ENCODE measurements at places on chromosomes 12 and 14.

DNA sequence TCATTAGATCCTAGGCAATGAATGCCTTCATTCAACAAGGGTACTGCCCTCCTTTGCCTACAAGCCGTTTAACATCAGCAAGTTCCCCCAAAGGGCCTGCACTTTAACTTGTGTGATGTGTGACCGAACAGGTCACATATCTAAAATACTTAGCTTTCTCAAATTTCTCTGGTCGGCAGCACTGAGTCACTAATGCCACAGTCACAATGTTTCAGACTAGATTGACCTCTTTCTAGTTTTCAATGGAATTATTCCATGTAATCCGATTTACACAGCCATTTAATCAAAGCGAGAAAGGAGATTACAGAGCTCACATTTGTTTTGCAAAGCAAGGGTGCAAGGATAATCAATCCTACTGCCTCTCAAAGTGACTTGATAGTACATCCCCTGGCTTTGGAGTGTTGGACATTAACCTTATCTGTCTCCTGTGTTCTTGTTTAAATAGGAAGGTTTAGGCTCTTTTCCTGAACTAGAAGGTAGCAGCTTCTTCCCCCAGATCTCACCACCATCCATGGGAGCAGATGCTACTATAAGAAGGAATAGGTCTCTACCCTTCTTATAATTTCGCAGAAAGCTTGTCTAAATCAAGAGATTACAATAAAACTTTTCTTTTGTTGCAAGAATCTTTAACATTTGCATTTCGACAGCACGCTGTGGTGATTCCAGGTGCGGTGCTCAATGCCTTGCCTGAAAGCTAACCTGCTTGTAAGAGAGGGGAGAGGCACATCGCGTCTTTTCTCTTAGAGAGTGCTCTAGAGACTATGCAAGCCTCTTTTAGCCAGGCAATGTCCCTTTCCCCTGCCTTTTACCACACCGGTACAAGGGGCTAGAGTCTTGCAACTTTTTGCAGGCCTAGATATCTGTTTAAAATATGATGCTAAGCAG lies 1.8 kb downstream of the KITLG start:
- DNase-seq = peak; percentile 43

- no peak for DNase-seq
Observed at GRCh38 chr12:116093915-116094314, 183.6 kb downstream of the MED13L start.

GRCh38 chr14:89956661-89957009 lies 908 bp downstream of the TDP1 start:
- DNase-seq = no peak

- no peak for DNase-seq
Observed at GRCh38 chr12:68250454-68250853, 3.0 kb downstream of the IL22 start.

DNA sequence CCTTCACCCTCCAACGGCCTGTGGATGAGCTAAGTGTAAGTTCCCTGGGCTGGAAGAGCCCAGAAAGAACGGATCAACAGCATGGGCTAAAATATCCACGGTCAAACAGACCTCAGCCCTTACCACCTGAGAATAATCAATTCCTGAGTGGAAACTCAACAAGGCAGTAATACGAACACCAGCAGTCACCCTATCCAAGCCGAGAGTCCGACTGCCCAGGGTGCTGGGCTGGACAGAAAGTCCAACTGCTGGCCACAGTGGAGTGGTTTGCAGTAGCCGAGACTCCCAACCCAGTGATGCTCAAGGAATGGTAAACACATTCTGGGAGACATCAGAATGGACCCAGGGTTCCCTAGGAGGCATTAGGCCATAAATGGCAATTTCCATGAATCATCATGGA lies 36.8 kb downstream of the ANO2 start:
- no peak for DNase-seq

- DNase-seq = no peak
Observed at GRCh38 chr14:104795781-104796686, 486 bp upstream of the AKT1 start.

- DNase-seq = no peak
Observed at GRCh38 chr14:35766036-35766699, 42.9 kb downstream of the RALGAPA1 start.

- DNase-seq = no peak
Observed at GRCh38 chr12:90027889-90028634, 319.4 kb upstream of the ATP2B1 start.

- no peak for DNase-seq
Observed at GRCh38 chr14:50001151-50001998, 108.5 kb downstream of the ARF6 start.

GRCh38 chr14:90539996-90540395 lies 143.2 kb downstream of the CALM1 start:
- no peak for DNase-seq

DNA sequence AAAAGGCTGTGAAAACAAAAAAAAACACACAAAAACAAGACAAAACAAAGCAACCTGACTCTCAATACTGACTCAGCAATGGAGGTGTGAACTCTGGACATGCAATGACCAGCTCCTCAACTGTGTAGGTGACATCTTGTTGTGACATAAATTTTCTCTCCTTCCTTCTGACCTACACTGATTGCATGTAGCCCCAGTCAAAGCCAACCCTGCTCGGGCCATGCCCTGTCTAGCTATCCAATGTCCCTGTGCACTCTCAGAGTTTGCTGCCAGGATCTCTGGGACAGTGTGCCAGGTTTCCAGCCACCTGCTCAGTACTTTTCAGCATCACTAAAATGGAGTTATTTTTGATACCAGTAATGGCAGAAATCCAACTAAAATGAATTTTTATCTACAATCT lies 18.9 kb upstream of the CRACR2A start:
- no peak for DNase-seq

DNA sequence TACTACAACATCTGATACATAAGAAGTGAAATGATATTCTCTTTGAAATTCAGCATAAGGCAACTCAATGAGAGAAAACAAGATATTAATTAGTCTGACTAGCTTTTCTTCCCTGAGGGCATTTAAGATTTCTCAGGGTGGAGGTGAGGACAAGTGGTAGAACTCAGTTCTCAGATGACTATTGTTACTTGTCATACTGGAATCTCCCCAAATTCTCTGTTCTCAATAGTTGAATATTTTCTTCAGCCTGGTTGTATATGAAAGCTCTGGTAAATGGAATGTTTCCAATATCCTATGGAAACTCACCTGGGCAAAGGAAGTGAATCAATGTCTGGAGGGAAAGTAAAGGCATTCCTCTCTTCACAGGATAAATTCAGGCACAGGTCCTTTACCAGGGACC lies 18.2 kb upstream of the ITGA5 start:
- no peak for DNase-seq

DNA sequence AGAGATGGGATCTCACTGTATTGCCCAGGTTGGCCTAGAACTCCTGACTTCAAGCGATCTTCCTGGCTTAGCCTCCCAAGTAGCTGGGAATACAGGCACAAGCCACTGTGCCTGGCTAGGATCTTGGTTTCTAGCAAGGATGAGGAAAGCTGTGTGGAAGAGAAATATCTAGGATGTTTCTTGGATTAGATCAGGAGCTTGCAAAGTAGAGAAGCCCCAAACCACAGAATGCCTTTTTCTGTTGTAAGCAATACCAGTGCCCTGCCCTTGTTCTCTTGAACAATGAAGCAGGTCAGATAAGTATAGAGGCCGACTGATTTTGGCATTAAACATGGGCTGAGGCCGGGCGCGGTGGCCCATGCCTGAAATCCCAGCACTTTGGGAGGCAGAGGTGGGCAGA lies 44.3 kb upstream of the STRN3 start:
- DNase-seq = no peak

- no peak for DNase-seq
Observed at GRCh38 chr12:110256780-110257431, 24.1 kb upstream of the ATP2A2 start.

DNA sequence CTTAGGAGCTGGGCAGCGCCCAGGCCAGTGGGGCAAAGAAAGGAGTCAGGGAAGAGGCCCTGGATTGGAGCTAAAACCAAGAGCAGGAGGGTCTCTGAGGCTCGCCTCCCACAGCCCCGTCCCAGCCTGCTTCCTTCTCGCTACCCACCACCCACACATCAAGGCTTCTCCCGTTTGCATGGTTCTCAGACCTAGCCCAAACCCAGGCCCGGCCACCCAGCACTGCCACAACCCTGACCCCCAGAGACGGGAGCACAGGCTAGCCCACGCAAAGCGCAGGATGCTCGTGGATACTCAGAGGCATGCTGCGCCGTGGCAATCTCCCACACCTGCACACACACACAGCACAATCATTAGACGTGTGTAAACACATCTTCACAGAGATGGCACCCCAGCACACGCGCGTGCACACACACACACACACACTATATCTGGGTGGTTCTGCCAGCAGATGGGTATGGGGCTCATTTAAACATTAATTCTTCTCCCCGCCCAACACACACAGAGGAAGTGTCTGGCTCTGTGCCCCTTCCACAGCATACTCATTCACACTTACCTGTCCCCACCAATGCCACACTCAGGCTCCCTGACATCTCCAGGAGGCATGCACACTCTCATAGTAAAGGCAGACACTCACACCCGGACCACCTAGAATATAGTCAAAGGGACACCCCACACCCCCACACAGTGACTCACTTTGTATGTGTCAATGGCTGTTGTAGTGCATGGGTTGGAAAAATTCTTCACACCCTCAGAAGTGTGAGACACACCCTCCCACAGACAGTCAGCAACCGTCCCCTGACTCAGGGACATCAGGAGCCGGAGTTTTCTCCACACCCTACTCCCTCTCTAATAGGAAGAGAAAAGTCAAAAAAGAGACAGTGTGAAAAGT lies 1.1 kb downstream of the CARMIL3 start:
- no peak for DNase-seq

DNA sequence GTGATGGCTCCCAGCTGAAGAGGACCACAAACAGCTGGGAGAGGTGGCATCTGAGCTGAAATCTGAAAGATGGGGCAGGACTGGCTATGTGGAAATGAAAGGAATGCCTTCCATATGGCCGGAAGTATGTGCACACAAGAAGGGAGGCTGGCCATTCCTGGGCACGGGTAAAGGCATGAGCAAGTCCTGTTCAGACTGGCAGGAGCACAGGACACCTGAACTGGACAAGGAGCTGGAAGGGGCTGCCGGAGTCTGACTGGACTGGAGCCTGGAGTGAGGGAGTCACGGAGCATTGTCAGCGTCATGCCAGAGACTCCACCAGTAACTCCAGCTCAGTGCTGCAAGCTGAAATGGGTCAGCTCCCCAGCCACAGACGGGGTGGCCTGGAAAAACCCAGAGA lies 11.9 kb upstream of the TC2N start:
- DNase-seq = no peak

DNA sequence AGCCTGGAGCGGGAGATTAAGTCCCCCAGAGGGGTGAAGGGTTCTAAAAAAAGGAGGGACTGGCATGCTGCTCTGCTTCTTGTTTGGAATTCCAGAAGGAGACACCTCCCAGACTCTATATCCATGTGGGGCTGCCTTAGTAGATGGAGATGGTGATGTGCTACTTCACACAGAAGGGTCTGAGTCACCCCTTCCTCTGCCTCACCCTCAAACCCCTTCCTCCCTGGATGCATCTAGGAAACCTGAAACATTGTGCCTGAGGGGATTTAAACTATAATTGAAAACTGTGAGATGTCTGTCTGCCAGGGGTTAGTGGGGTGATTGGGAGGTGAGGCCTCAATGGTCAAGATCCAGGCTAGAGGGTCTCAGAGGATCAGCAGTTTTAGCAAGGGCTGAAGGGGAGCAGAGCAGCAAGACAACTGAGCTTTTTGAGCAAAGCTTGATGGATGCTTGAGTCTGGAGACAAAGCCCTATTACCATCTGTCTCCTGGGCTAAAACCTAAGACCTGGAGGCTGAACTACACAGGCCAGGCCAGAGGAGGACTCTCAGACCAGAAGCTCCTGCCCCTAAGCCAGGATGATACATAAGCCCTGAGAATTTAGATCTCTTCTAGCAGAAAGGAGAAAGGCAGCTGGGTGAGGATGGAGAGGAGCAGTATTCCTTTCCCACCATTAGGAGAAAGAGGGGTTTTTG lies 314.7 kb upstream of the ATP2B1 start:
- no peak for DNase-seq

GRCh38 chr12:65834146-65834935 lies 10.1 kb downstream of the HMGA2 start:
- DNase-seq = no peak

DNA sequence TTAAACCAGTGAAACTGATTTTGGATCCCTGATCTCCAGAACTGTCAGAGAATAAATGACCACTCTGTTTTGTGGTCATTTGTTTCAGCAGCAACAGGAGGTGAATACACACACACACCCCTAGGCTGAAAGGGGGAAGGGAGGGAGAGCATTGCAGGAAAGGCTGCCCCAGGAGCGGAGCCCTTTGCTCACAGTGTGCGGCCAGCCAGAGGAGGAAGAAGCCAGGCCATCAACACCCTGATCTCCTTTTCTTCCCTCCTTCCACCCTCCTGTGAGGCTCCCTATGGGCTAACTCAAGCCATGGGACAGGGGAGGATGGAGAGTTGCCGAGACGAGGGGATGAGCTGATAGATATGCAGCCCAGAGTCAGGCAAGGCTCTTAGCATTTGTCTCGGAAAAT lies 211.9 kb downstream of the TBX5 start:
- DNase-seq = no peak

GRCh38 chr12:57585156-57585555 lies 5.8 kb upstream of the PIP4K2C start:
- no peak for DNase-seq

DNA sequence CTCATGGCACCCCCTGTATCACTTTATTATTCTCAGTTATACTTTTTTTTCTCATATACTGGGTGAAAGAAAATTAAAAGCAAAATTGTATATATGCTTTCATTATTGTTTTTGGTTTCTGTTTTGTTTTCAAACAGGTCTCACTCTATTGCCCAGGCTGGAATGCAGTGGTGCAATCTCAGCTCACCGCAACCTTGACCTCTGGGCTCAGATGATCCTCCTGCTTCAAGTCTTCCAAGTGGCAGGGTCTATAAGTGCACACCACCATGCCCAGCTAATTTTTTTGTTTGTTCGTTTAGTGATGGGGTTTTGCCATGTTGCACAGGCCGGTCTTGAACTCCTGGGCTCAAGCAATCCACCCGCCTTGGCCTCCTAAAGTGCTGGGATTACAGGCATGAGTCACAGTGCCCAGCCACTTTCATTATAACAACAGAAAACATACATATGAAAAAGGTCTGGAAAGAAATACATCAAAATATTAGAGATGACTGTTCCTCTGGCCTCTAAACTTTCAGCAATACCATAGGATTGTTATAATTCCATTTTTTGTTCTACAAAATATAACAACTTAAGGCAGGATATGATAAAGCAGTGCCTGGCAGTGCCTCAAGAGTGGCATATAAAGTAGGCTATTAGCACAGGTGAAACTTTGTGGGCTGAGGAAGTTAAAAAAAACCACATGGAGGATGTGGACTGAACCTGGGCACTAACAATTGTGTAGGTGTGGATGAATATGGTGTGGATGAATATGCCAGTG lies 5.8 kb upstream of the NTN4 start:
- DNase-seq = no peak

- no peak for DNase-seq
Observed at GRCh38 chr14:94313991-94314655, 9.0 kb downstream of the SERPINA6 start.

GRCh38 chr14:90943367-90943766 lies 117.1 kb downstream of the RPS6KA5 start:
- DNase-seq = no peak

Measured in NCI-H1092 (cell line).